NCI-H1048 (cell line): ENCODE measurements at places on chromosomes 2 and 18.

- DNase-seq, result no peak
Observed at GRCh38 chr2:207188626-207189419, 23.1 kb upstream of the KLF7 start.

- no peak for DNase-seq
Observed at GRCh38 chr2:183207110-183207509, 82.9 kb downstream of the NUP35 start.

- DNase-seq, result no peak
Observed at GRCh38 chr2:241773511-241774418, 2.9 kb upstream of the GAL3ST2 start.

- DNase-seq, result no peak
Observed at GRCh38 chr2:27086724-27087593, at the start of gene KHK. TSS of gene KHK (plus strand) at chr2:27086772. CDS start at chr2:27087260, 488 bp downstream.

DNA sequence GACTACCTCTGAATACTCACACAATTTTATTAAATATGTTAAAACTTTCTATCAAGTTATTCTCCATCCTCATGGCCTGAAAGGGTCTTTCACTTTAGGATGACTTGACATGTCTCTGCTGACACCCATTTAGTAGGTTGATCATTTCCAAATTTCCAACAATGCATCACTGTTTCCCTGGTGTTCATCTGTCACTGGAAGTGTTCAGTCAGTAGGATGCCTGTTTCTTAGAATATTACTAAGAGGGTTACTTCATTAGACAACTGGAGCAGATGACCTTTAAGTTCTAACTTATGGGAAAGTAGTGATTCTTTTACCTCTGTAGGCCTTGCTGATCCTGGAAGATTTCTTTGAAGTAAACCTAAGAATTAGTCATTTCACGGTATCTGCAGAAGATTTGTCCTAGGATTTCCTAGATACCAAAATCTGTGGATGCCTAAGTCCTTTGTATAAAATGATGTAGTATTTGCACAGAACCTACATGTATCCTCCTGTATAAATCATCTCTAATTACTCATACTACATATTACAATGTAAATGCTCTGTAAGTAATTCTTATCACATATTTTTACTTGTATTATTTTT lies 77.7 kb downstream of the MAP3K20 start:
- no peak for DNase-seq

GRCh38 chr18:34397286-34397896 lies 172.7 kb upstream of the NOL4 start:
- no peak for DNase-seq

GRCh38 chr2:58633613-58634365 lies 392.7 kb upstream of the FANCL start:
- no peak for DNase-seq

DNA sequence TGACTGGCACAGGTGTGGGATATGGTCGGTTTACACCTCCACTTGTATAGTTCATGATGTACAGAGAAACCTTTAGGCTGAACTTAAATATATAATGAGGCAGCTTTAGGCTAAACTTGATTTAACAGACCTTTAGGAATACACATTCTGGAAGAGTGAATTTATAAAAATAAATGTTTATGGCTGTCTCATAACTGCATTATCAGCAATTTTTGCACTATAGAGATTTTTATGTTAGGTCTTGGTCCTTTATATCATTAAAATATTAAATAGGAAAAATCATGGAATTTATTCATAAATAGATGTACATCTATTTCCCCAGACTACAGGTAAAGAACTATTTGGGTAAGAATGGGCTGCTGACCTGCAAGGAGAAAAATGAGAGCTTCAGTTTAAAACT lies 19.8 kb downstream of the RAB27B start:
- DNase-seq, result no peak

DNA sequence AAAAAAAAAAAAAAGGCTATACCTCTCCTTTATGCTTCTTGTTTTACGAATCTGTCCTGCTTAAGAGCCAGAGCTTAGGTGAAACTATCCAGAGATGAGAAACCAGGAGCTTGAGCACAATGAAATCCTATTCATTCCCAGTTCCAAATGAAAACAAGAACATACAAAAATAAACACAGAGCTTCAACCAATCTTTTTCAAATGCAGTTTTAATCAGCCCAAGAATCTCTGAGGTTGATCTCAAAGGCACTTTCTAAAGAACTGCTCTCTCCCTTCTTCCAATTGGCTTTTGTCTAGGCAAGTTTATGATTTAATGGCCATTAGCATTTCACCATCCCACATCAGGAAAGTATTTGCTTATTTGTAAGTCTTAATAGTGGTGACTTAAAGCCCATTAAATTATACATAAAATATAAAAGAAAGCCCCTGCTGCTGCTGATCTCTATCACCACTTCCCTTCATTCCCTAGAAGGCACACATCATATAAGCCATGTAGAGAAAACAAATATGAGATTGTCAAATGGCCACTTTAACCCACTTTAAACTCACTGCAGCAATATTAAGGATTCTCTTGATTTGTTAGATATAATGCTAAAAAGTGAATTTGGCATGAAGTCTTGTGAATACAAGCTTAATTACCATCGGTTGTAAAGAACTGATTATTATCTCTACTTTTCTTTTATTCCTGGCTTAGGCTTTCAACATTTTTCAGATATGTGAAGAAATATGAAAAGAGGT lies 29.3 kb upstream of the SCN9A start:
- DNase-seq, result no peak

- no peak for DNase-seq
Observed at GRCh38 chr2:28394997-28395333, 2.3 kb downstream of the FOSL2 start.

DNA sequence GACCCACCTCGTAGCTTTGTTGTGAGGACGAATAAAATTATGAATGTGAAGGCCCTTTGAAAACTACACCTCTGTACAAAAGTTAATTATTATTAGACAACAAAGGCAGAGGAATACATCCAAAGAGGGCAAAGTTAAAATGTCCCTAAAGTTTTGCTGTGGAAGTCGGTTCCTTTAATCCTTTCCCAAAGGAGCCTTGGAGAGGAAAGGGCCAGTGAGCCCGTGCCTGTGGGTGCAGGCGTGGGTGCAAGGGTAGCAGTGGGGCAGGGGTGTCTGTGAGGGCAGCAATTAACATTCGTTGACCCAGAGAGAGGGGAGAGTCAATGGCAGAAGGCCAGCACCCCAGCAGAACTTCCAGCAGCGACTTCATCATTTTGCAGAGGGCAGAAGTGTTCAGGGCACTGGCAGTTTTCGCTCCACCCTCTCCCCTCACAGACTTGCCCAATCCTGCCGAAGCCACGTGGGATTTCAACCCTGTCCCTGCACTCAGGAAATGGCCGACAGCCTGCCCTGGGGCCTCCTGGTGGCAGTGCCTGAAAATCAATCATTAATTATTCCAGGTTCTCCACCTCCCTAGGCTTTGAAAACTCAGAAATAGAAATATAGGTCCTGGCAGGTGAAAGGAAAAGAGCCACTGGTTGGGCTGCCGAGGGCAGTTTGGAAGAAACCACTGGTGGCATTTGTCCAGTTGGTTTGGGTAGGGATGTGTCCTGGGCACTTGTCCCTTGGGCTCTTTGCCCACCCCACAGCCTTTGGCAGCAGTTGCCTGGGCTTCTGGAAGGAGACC lies 4.2 kb upstream of the PAX8 start:
- DNase-seq, result peak; percentile 38

DNA sequence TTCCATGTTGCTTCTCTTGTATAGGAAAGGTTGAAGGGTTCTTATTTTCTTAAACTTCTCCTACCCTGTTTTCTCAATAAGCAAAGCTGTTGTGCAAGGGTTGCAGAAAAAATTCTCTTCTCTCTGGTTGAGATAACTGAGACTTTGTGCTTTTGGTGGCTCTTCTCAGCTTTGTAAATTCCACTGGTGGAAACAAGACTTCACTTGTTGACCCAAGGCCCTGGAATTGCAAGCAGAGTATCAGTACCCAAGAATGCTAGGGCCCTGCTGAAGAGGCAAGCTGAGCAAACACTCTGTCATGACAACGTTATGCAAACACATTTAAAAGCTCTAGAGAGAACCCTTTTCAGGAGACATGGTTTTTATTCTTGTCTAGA lies 294.7 kb upstream of the EPAS1 start:
- DNase-seq, result no peak

DNA sequence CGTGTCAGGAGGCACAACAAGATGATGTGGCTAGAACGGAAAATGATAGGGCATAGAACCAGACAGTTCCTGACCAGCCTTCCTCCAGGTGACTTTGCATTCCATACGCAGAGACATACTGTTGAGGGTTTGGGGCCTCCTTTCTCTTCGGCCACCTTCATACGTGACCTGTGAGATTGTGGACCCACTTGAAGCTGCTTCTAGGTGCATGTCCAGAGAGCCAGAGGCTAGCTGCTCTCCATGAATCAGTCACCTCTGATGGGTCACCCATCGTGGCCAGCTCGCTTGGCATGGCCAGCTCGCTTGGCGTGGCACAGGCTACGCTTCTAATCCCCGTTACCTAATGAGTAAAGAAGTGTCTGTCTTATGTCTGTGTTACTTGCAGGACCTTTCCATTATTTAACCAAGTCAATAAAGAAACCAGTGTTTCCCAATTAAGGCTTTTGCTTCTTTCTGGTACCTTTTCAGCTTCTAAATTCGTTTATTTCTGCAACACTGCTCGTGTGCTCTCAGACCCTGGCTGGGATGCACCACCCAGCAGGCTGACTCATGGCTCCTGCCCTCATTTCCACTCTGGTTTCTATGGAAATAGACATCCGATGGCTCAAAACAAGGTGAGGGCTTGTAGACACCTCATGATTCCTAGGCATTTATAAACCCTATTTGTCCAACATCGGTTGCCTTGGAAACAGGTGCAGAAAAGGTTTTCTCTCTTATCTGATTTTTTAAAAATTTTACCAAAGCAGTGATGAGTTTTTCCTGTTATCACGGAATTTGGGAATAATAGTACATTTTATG lies 86.7 kb upstream of the B3GNT7 start:
- no peak for DNase-seq

GRCh38 chr2:134258684-134259388 lies 5.0 kb downstream of the MGAT5 start:
- no peak for DNase-seq

GRCh38 chr2:177106212-177106611 lies 106.4 kb upstream of the HNRNPA3 start:
- no peak for DNase-seq

DNA sequence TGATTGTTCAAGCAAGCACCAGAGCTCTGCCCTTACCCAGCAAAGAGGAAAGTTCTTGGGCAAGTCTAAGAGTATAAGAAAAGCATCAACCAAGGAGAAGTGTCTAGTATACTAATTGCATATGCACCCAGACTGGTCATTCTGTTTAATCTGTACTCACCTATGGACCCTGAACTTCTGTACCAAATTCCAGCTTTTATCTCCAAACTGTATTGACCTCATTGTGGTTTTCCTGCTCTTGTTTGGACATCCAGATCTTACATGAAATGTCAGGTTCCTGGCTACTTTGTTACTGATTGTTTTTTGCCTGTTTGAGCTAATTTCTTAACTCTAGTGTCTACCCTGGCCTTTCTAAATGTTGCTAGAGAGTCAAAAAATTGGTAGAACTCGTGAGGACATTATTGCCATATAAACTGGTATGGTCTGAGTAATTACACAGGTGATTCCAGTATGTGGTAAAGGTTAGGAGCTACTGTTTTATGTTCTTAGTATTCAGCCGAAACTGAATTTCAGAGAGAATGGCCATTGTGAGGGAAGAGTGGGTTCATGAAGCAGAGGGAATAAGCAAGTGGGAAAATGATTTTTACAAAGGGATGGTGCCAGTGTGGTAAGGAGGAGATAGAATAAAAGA lies 146.3 kb downstream of the HNMT start:
- no peak for DNase-seq

DNA sequence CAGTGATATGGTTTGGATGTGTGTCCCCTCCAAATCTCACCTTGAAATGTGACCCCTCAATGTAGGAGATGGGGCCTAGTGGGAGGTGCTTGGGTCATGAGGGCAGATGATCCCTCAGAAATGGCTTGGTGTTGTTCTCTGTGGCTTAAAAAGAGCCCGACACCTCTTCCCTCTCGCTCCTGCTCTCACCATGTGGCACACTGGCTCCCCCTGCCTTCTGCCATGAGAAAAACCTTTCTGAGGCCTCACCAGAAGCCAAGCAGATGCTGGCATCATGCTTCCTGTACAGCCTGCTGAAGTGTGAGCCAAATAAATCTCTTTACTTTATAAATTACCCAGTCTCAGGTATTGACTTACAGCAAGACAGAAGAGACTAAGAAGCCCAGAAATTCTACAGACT lies 357.1 kb downstream of the NRXN1 start:
- no peak for DNase-seq

DNA sequence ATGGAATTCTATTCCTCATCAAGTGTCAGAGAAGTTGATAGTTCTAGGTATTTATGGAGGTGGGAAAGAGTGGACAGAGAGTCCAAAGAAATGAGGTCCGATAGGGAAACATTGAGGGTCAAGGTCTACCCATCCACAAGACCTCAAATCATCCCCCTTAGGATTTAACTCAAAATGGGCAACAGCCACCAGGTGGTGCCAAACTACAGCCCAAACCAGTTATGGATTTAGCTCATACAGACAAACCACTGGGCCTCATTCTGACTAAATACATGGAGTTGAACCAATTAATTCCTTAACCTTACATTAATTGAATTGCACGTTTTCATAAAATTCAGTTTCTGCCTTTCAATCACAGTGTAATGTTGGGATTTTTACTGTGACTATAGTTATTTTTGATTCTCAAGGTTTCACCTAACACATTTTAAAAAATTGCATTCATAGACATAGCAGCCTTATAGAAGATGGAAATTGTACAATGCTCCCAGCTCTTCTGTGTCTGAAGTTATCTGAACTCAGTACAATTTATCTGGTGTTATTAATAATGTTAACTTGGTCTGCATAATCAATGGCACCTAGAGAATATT lies 98.2 kb upstream of the HNMT start:
- no peak for DNase-seq

DNA sequence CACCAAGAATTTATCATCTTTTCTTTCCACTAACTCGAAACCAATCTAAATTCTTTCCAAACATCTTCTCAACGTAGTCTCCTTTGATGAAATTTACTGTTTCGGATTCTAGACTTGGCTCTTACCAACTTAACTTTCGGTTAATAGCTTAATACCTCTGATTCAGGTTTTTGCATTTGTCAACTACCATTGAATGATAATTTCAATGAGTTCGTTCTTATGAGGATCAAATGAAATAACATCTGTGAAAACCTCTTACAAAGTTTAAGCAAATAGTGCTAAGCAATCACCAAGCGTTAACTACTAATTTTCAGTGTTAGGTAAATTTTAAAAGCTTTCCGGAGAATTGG lies 593 bp upstream of the NRBP1 start:
- no peak for DNase-seq

- DNase-seq, result no peak
Observed at GRCh38 chr2:18422432-18423165, 137.9 kb downstream of the RDH14 start.

- no peak for DNase-seq
Observed at GRCh38 chr18:78906066-78906465, 73.6 kb upstream of the SALL3 start.

DNA sequence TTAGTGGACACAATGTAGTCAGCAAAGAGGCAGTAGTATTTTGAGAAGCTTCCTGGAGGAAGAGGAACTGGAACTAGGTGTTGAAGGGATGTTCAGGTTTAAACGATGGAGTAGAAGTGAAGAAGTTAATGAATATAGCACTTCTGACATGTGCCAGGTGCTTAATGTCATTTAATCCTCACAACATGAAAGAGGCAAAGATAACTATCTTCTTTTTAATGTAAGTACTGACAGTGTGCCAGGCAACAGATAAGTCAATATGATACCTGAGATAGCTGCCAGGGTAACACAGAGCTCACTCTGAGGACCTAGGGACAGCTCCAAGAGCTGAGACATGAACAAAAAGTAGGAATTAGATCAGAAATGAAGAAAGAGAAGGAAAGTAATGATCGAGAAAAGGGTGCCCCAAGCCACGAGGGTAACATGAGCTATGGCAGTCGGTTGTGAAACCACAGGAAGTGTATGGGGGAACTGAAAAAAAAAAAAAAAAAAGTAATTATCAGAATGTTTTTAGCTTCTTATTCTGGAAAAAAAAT lies 140.7 kb downstream of the RNF144A start:
- no peak for DNase-seq
